PC-9 (cell line): ENCODE measurements at places on chromosomes 12 and 14. TPM values are rescaled to one million over a fixed set of nuclear protein-coding genes. Genes with fewer than 3 reads are reported as not detected.

Gene ACVRL1
- total RNA-seq: not detected in 2 replicates

Gene REP15
- total RNA-seq: 0.63 and 1.4 TPM in 2 replicates

Gene CCDC88C
- 7.4 and 10.4 TPM in 2 replicates for total RNA-seq

GRCh38 chr12:45269412-45269751, 53.5 kb downstream of the ANO6 start:
- DNase-seq: no peak
- H3K4me1 ChIP-seq: peaks cover 72% of the 10 kb centered on the region
- peaks cover 32% of the 10 kb centered on the region for H3K36me3 ChIP-seq
- peak overlapping the region; percentile 94 for H3K27ac ChIP-seq
- H3K27me3 ChIP-seq: no peaks in the 10 kb centered on the region
- no peak overlapping the region for H3K4me3 ChIP-seq

GRCh38 chr14:103749452-103749851, 33.8 kb downstream of the ZFYVE21 start:
- no peak overlapping the region for H3K4me3 ChIP-seq
- H3K36me3 ChIP-seq: no peaks in the 10 kb centered on the region
- H3K27ac ChIP-seq: no peak overlapping the region

DNA sequence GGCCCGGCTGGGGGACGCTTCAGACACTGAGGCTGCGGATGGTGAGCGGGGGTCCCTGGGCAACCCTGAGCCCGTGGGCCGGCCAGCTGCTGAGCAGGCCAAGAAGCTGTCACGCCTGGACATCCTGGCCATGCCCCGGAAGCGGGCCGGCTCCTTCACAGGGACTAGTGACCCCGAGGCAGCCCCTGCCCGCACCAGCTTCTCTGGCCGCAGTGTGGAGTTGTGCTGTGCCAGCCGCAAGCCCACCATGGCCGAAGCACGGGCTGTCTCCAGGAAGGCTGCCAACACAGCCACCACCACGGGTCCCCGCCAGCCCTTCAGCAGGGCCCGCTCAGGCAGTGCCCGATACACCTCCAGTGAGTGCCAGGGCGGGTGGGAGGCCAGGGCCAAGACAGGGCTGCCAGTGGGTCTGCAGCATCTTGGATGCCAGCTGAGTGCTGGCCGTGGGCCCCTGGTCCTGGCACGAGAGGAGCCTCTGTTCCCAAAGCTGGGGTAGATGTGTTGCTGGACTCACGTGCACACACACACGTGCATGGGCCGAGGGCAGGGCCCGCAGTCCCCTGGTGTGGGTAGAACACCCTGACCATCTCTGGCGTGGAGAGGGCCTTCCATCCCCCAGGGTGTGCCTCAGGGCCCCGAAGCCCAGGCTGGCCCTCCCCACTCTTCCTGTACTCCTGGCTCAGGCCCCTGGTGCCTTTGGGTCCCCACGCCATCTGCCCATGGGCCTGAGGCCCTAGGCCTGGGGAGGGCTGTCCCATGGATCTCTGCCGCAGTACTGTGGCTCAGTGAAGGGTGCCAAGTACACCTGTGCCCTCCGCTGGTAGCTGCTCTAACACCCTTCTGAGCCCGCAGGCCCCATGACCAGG, 22.8 kb downstream of the CEP170B start:
- no peaks in the 10 kb centered on the region for H3K4me1 ChIP-seq
- H3K27ac ChIP-seq: no peak overlapping the region
- no peak overlapping the region for H3K4me3 ChIP-seq

DNA sequence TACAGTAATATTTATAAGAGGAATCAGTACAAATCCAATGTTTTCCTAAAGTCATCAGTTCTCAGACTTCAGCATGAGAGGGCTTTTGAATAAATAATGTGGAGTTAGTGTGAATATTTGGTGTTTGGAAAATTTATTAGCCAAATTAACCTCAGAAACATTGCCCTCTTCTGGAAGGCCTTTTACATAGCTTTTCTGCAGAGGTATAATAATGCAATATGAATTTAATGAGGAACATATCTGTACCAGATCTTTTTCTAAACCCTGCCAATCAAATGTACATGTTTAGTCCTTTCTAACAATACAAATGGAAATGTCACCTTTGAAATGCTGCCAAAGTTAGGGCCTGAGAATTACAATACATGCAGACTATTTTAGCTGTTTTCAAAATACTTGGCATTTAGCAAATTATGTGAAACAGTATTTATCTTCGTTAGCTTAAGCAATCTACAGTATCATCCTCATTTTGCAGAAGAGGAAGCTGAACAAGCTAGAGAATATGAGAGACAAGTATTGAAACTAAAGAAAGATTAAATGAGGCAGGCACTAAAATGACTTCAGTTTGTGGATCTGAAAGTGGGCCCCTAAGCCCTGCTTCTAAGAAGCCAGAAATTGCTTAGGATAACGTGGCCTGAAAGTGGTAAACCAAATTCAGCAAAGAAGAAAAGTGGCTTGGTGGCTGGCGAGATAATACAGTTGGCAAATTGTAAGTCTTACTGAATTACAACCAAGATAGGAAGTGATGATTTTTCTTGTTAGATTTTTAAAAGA, 60.4 kb upstream of the MANSC4 start:
- no peak for DNase-seq
- no peak overlapping the region for H3K27ac ChIP-seq
- 0 out of 2 replicates have a peak, but pooled peaks cover 1% of the 10 kb centered on the region for H3K36me3 ChIP-seq
- H3K4me1 ChIP-seq: no peaks in the 10 kb centered on the region
- no peaks in the 10 kb centered on the region for H3K27me3 ChIP-seq

DNA sequence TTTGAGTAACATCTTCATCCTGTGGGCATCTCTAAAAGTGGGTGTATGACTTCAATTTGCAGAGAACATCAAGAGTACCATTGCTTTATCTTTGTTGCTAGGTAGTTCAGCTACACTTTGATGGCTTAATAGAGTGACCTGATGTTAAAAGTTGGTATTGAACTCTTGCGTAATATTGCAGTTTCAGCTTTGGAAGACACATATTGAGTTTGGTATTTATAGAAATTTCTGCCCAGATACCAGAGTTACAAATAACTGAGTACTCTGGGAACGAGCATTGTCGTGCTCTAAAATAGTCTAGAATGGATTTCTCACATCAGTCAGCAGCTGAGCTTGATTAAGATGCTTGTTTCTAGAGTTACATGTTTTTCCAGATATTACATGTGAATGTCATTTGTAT, 24.8 kb upstream of the AKAP5 start:
- peaks cover 54% of the 10 kb centered on the region for H3K36me3 ChIP-seq
- H3K27ac ChIP-seq: no peak overlapping the region
- no peak overlapping the region for H3K4me3 ChIP-seq
- no peak for DNase-seq
- H3K4me1 ChIP-seq: peaks cover 34% of the 10 kb centered on the region

DNA sequence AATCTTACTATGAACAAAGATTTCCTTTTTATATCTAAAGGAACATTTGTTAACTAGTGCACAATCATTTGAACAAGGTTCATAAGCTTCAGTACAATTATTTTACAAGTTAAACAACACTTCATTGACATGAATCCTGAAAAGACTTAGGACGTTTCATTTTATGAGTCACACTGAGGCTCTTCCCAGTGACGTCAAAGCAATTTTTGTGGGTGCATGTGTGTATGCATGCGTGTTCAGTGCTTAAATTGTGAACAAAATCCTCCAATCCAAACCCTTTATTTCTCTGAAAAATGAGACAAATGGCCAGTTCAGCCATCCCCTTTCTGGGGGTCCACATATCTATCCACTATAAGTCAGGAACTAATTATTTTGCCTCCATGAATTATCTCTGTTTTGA, 2.9 kb downstream of the LMNTD1 start:
- no peaks in the 10 kb centered on the region for H3K36me3 ChIP-seq
- no peak overlapping the region for H3K4me3 ChIP-seq
- H3K27me3 ChIP-seq: no peaks in the 10 kb centered on the region
- H3K27ac ChIP-seq: no peak overlapping the region
- H3K4me1 ChIP-seq: no peaks in the 10 kb centered on the region
- DNase-seq: no peak
